ENCODE measurements at places on chromosomes 1 and 21.

DNA sequence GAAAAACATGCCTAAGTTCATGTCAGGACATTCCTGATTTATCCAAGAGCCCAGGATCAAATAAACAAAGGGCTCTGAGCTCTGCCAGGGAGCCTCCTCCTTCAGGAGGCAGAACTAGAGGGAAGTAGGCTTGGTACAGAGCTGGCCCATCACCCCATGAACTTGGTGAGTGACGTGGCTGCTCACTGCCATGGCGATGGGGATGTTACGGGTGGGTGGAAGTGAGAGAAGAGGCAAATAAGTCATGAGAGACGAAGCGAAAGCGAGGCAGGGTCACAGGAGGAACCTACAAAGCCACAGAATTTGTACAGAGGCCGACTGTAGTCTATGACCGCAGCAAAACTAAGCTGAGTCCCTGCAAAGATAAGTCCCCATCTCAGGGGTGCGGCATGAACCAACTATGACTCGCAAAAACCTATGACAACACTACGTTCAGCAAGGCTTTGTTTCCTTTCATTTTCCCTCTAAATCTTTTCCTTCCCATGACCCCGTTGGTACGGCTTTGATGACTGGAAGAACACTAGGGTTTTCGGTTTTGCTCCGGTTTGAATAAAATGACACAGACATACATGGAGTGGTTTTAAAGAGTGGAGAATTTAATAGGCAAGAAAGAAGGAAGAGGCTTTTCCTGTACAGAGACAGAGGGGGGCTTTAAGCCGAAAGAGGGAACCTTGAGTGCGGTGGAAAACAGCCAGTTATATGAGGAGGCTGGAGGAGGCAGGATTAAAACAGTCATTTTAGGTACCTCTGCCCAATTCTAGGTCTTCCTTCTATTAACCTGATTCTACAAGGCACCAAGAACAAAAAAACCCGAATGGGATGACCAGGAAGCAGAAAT is 74.1 kb downstream of the CD46 start:
- no peak for DNase-seq

DNA sequence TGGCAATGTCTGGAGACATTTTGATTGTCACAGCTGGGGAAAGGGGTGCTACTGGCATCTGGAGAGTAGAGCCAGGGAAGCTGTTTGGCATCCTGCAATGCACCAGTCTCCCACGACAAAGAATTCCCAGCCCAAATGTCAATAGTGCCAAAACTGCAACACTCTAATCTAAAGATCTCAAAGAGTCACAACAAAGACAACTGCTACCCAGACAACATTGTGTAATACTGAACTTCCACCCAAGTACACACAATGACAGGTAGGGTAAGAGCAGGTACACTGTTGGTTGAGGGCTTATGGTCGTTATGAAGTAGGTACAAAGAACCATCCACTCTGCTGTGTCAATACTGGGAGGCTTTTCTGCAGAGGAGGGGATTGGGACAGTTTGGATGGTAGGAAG is 8.2 kb upstream of the TMEM51 start:
- no peak for DNase-seq

GRCh38 chr1:22176258-22176657 is 33.4 kb upstream of the WNT4 start:
- DNase-seq: no peak

GRCh38 chr1:20829531-20829930 is 42.4 kb upstream of the HP1BP3 start:
- DNase-seq: no peak

GRCh38 chr21:15061279-15061678 is 3.5 kb downstream of the NRIP1 start:
- no peak for DNase-seq

DNA sequence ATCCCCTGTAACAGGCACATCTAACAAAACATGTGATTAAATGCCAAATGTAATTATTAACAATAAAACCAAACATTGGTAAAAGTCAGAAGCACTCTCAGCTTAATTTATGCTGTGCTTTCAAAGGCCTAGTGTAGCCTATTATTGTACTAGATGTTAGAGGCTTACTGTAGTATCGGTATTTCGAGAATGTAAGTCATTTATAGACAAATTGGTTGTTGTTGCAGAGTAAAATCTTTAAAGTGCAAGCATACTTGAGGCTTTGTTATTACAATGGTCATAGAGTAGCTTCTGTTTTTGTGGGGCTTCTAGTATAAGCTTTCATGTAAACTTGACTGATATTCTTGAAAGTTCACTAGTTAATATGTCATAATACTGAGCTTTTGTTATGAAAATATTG is 965.8 kb downstream of the PLA2G4A start:
- no peak for DNase-seq

- no peak for DNase-seq
Measured at GRCh38 chr1:68570871-68571270, 74.0 kb upstream of the DEPDC1 start.
